ENCODE measurements at places on chromosomes 5 and 9.

DNA sequence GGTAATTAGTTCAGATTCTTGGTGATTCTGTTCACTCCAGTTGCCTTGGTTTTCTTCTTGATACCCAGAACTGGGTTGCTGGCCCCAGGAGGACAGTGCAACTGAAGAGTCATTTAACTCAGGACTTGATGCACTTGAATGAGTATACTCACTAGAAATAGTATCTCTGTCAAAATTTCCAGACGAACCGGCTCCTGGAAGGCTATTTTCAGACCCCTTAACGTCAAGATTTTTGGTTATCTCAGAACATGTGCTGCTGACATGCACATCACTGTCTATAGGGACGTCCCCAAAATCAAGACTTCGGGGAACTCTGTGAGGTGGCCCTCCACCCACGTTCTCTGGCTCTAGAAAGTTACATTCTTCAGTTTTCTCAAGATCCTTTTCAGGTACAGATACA is 56.7 kb upstream of the PCA3 start:
- no peak for DNase-seq

DNA sequence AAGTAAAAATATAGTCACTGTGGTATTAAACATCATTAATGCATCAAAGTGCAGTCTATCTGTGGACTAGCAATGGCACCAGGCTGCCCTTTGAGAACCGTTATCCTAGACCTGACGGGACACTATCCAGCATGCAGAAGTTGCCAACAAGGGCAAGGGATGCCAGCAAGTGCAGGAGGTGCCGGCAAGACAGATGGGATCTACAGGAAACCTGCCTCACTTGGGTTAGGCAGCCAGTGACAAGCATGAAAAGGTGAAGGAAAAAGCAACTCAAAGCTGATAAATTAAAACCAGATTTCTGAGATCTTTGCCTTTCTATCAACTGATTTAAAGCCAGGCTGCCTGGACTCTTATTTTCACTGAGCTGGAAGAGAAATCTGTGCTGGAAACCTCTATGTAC is 315.2 kb upstream of the PDE4D start:
- no peak for DNase-seq

- DNase-seq, result no peak
These were observed 38.5 kb upstream of the FOXI1 start for GRCh38 chr5:170067152-170067551.

DNA sequence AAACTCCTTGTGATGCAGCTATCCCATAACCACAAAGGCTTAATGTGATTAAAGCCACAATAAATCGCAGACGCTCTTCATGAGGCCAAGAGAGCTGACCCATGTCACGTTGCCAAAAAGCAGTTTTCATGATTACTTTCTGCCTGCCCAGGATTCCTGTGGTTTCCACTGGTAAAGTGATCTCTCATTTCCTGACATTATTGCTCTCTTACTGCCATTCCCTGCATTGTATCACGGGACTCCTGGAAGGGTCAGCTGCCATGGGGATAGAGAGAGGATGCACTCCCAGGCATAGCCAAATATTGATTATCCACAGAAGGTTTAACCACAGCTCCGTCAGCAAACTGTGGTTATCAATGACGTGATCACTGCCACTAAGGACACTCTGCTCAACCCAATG is 103.8 kb upstream of the SLC1A3 start:
- DNase-seq, result no peak

- no peak for DNase-seq
These were observed 27.9 kb downstream of the NANS start for GRCh38 chr9:98084396-98084795.

GRCh38 chr5:50867140-50867539 is 200.7 kb downstream of the PARP8 start:
- no peak for DNase-seq

DNA sequence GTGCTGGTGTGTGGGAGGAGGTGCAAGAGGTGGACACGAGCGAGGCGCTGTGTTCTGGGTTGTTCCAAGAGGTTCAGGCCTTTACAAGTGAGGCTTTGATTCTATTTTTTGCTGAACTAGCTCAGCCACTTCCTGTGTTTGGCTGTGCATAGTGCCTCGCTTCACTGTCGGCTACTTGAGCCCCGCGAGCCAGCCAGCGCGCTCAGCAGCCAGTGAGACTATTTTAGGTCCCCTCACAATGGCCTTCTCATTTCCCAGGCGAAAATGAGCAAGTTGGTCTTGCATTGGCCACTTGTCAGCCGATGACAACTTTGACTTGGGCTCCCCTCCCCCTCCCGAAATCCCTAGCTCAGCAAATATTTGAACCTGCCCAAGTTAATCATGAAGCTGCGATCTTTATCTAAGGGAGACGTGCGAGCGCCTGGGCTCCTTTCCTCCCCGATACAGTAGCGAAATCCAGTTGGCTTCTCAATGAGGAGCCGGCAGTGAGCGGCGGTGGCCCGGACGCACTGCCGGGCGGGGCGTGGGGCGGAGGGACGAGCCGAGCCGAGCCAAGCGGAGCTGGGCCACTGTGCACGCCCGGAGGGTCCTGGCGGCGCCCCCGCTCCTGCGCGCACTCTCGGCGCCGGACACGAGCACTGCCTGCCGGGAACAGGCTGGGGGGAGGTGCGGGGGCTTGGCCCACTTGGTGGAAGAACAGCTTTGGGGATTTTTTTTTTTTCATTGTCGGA is 72.6 kb downstream of the PIK3R1 start:
- DNase-seq, result peak; percentile 16

- no peak for DNase-seq
These were observed 37.1 kb downstream of the ITGA1 start for GRCh38 chr5:52824827-52825226.

DNA sequence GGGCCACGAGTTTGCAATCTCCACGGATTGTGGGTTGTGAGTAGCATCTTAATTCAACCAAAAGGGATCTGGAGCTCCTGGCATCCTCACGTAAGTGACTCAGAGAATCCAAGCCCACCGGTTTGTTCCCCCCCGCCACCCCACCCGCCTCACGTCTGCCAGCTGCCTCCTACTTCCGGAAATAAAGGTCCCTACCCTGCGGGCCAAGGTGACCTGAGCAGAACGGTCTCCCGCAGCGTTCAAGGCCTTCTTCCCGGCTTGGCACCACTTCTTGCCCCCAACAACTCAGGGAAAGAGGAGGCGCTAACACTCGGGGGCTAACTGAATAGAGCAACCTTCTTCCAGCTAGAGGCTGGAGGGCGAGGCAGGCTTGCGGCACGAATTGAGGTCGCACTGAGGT is 8.8 kb upstream of the GPRIN1 start:
- no peak for DNase-seq

DNA sequence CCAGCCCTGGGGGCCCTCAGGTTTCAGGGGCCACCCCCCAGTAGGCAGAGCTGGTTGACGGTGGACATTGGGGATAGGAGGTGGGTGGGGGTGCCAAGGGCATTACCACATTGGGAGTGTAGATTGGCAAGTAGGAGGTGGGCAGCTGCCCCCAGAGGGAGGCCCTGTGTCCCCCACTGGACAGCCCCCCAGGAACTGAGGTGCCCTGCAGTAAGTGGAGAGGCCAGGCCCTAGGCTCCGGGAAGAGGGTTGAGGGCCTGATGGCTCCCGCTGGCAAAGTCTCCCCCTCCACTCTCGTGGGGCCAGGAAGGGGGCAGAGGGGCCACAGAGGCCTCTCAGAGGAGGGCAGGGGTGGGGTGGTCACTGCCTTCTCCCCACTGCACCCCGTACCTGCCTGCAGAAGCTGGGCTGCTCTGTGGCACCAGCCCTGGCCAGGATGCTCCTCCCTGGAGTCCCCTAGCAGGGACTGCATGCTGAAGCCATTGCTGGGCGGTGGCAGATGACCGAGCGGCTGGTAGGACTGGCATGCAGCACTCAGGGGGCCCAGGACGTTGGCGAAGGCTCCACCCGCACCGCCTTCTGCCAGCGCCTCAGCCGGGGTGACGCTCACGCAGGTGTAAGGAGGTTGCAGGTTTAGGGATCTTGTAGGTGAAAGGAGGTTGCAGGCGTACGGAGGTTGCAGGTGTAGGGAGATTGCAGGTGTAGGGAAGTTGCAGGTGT is 89.6 kb upstream of the CACNA1B start:
- DNase-seq, result no peak

GRCh38 chr9:35452481-35452880 is 37.4 kb upstream of the RUSC2 start:
- no peak for DNase-seq

DNA sequence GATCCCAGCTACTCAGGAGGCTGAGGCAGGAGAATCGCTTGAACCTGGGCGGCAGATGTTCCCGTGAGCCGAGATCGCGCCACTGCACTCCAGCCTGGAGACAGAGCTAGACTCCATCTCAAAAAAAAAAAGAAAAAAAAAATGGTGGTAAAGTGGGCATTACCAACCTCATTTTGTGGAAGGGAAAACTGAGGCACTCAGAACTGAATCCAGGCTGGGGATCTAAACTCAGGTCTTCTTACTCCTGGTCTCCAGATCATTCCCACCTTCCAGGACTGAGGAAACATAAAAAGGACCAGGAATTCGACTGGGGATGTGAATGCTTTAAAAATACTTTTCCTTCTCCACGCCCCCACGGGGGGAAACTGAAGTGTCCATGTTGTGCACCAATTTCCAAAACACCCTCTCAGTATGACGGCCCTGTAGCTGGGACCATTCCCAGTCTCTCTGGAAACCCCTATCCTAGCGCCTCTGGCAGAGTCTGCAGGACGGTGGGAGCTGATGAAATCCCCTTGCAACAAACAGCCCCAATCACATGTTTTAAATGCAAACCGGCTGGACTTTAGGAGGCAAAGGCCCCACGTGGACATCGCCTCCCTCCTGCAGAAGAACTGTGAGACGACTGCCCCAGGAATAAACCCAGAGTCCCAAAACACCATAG is 8.9 kb upstream of the AKNA start:
- DNase-seq, result no peak

GRCh38 chr9:93809204-93809940 is 145.8 kb downstream of the BARX1 start:
- DNase-seq, result no peak
